AG04449 (cell line): ENCODE measurements at places on chromosomes 12 and 14.
A peak's percentile ranks its signal among the peaks of the same experiment; 100 is the strongest.

DNA sequence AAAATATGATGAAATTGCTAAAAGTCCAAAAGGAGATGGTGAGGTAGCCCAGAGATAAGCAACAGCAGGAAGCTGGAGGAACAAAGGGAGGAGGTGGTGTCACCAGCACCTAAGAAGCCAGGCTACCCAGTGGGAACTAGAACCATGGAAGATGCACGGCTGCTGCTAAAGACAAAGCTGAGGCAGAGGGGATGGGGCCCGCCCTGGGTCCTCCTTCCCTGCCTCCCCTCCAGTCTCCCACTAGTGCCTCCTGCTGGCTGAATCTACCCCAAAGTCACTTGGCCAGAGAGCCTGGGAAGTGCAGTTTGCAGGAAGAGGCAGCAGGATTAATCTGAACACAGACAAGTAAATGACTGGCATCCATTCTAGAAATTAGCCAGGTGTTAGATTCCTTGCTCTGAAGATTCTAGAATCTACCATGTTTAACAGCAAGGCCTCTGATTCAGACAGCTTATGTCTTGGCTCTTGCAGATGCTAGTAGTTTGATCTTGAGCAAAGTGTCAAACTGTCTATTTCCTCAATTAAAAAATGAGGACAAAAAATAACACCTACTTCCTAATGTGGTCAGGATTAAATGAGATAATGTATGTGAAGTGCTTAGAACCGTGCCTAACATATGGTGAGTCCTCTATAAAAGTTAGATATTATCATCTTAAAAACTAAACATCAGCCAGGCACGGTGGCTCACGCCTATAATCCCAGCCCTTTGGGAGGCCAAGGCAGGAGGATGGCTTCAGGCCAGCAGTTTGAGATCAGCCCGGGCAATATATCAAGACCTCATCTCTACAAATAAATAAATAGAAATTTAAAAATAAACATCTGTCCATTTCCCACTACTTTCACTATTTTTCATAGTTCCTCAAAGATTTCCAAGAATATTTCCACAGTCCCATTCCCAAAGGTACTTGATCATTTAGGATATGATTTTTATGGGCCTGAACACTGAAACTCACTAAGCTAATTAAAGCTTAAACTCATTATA lies 5.8 kb upstream of the LRP10 start:
- DNase-seq, result no peak

GRCh38 chr12:90938451-90938850 lies 16.5 kb downstream of the CCER1 start:
- DNase-seq, result no peak

GRCh38 chr12:20711846-20712245 lies 16.7 kb downstream of the SLCO1C1 start:
- no peak for DNase-seq

- DNase-seq, result no peak
Observed at GRCh38 chr12:69919495-69919894, 94.5 kb downstream of the MYRFL start.

GRCh38 chr12:71746974-71747611 lies 7.6 kb upstream of the RAB21 start:
- peak; percentile 14 for DNase-seq

GRCh38 chr12:57895389-57896114 lies 45.8 kb upstream of the ATP23 start:
- DNase-seq, result no peak
